ENCODE measurements at places on chromosomes 5 and 9.
A peak's percentile ranks its signal among the peaks of the same experiment; 100 is the strongest.

DNA sequence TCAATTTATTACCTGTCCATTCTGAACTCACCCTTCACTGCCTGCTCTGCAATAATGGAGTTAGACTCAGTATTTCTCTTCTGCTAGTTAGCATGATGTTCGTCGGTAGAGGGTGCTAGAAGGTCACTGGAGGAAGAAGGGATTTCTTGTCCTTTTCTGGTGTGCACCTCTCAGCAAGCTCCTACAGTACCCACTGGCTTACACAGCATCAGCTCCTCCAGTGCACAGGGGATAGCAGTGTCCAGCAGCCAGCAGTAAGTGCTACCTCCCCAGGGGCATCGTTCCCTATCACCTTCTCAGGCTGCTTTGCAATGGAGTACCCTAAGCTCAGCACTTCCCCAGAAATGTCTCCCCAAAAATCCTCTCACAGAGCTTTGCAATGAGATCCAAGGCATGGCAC, 45.9 kb upstream of the APC start:
- peak; percentile 71 for DNase-seq

- DNase-seq = no peak
Observed at GRCh38 chr5:154714266-154714986, 40.8 kb upstream of the LARP1 start.

- DNase-seq = peak; percentile 94
Observed at GRCh38 chr5:111742177-111742994, 14.6 kb downstream of the NREP start.

- DNase-seq = no peak
Observed at GRCh38 chr5:50441493-50441955, 436 bp upstream of the EMB start.

DNA sequence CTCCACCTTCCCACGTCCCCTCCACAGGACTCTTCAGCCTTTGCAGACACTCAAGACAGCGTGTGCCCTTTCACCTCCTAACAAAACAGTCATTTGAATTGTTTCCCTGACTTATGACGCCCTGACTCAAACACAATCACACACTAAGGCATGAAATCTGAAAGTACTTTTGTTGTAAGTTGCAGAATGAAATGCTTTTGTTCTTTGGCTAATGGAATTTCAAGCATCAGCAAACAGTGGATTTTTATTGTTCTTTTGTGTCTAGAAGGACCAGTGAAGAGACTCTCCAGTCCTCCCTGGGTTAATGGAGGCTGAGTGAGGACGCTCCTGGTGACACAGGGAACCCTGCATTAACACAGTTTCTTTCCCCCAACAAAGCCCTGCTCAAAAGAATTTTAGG, 380.1 kb downstream of the CTNND2 start:
- DNase-seq = no peak

DNA sequence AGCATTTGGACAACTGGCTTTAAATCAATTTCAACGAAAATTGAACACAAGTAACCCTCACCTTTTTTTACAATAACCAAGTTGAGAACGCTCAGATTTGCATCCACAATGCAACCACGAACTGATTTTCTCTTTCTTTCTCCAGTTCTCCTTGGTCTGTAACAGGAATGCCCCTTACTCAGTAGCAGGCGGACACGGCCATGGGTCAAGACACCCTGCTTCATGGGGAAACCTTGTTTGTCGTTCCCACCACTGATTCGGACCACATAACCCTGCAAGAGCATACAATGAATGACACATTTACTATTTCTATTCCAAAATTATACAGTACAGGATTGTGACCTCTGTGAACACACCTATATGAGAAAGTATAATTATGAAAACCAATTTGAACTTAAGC, 1.4 kb downstream of the RPS6 start:
- DNase-seq = peak; percentile 16

GRCh38 chr9:135079018-135079417, 8.4 kb upstream of the OLFM1 start:
- DNase-seq = no peak

- peak; percentile 6 for DNase-seq
Observed at GRCh38 chr5:123810253-123810652, 298.3 kb downstream of the CSNK1G3 start.

DNA sequence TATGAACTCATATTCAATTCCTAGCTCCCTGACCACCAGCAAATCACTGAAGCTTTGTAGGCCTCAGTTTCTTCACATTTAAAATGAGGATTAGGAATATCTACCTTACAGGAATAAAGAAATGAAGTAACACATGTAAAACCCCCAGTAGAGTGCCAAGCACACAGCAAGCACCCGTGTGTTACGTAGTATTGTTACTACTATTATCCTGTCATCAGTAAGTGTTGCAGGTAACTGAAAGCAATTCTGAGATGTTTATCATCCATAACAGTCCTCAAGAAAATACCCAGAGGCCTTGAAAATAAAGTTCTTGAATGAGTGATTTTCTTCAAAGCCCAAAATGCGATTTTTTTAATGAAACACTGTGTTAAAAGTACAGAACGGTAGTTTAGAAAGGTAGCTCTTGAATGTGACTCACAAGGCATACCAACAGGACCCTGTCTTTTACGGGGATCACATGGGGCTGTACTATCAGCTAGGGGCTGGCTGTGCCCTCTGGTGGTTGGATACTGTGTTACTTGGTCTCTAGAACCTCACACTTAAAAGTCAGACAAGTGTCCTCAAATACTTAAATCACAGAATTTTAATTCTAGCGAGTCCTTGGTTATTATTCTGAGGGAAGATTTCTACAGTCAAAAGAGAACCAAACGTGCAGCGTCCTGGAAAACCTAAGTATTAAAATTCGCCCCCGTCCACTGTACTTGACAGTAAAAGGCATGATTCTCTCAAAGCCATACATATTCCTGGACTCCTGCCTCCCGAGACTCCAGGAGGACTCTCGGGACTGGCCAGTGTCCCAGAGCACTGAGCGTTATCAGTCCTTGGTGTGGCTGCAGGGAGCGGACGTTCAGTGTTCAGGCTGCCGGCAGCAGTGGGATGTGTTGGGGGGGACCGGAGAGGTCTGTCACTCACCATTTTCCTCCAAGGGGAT, 725 bp downstream of the NDUFB6 start:
- DNase-seq = peak; percentile 75

DNA sequence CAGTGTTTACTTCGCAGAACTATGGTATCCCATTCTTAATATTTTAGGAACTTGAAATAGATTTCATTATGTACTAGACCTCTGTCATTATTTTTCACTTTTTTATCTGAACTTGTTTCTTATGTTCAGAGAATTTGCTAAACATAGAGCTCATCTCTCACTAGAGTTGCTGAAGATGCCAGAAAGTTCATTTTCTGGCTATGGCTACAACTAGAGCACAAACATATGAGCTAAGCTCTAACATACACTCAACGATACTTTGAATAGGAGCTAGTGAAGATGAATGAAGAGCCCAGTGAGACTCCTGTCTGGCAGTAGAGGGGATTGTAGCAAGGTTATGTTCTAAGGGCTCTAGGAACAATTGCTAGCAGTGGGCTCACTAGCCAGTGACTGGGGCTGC, 582.2 kb downstream of the KIF4B start:
- DNase-seq = no peak

DNA sequence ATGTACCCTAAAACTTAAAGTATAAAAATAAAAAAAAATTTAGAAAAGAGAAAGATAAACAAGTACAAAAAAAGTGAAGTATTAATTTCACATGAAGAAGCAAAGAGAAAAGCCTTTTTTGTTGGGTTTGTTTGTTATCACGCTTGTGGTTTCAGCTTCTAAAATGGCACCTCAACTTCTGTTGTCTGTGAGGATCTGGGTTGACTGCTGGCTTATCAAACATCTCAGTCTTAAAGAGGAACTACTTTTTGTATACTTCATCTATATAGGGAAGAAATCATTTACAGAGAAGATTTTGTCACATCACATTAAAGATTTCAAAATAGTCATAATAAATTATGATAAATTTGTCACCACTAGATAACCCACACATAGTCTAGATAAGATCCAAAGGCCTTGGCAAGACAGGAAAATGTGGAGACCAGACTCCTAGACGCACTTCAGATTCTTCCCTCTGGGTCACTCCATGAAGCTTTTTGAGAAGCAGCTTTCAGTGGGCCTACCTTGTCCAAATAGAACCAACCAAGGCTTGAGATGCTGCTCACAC, 8.8 kb upstream of the ADGRV1 start:
- no peak for DNase-seq

DNA sequence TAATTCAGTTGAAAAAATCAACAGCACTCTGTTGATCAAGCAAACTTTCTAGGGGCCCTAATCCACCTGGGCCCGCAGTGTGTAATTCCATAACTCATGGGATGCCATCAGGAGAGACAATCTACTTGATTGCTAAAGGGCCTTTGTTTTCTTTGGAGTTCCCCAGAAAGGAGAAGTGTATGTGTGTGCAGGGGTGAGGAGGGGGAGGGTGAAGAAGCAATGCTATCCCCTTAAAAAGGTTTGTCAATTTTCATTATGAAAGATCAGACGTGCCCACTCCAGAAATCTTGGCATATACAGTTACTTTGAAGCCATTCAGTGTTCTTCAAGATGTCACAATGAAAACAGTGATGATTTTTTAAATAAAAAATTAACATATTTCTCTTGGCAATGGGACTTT, 6.2 kb downstream of the PARP8 start:
- DNase-seq = no peak

- no peak for DNase-seq
Observed at GRCh38 chr5:109469896-109470662, 60.3 kb upstream of the PJA2 start.

DNA sequence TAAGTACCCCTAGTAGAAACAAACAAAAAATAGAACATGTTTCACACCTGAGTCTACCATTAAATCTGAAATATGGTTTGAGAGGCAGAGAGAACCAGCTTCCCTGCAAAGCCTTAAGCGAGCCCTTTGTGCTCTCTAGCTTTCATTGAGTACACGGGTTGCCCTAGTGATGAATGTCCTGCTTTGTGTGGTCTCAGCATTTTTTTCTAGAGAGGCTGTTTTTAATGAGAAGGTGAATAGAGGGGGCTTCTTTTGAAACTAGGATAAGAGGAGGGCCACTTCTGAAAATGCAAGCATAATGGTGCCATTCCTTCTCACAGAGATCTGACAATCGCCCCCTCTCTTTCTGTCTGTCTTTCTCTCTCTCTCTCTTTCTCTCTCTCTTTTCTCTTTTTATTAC, 131.3 kb downstream of the MACIR start:
- DNase-seq = no peak

GRCh38 chr5:106312360-106312759, 1358.4 kb downstream of the EFNA5 start:
- peak; percentile 54 for DNase-seq

GRCh38 chr9:35232867-35233544, 71.2 kb downstream of the UNC13B start:
- no peak for DNase-seq

DNA sequence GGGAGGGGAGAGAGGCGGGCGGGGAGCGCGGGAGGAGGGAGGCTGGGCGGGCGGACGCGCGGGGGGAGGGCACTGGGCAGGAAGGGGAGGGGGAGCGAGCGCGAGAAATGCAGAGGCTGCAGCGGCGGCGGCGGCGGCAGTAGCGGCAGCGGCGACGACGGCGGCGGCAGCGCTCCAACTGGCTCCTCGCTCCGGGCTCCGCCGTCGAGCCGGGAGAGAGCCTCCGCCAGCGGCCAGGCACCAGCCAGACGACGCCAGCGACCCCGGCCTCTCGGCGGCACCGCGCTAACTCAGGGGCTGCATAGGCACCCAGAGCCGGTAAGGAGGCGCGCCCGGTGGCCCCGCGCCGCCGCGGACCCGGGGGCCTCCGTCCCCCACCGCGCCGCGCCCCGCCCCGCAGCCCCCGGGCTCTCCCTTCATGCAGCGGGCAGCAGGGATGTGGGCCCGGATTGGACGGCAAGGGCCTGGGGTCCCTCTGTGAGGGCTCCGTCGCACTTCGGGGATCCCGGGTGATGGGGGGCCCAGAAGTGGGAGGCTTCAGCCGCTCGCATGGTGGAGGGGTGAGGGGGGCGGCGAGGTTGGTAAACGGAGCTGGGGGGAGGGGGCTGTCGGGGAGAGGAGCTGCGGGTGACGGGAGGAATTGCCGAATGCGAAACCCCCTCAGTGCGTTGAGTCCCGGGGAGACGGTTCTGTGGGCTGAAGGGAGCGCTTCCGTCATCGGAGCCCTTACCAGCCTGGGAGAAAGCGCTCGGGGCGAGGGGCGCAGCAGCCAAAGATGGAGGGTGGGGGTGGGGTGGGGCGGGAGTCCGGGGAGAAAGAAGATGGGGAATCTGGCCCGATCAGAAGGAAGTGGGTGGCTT, at the start of gene BASP1:
TSS of gene BASP1 (plus strand) at position 139 of the 860 bp plus-strand sequence. CDS start 57,586 bp downstream, outside the sequence.
- DNase-seq = peak; percentile 73
